Uterus (tissue), 4 donors: ENCODE measurements at places on chromosomes 3 and 15. TPM values are rescaled to one million over a fixed set of nuclear protein-coding genes. Genes with fewer than 3 reads are reported as not detected.

MAP2K5 gene
- total RNA-seq, result 15.4 TPM

NPAP1 gene
- not detected for total RNA-seq

CFAP100 gene
- not detected for total RNA-seq

UBXN7 gene
- 32.8 TPM for total RNA-seq

IL5RA gene
- under 0.01 TPM for total RNA-seq

SPATA12 gene
- not detected for total RNA-seq

CHRFAM7A gene
- 4.5 TPM for total RNA-seq

GP9 gene
- total RNA-seq, result not detected

EFHB gene
- 5.7 TPM for total RNA-seq

FAM3D gene
- total RNA-seq, result not detected

C3orf20 gene
- total RNA-seq, result not detected

APOD gene
- 320 TPM for total RNA-seq

DUOX1 gene
- 0.24 TPM for total RNA-seq

GPX1 gene
- total RNA-seq, result 450 TPM

AP4E1 gene
- total RNA-seq, result 20.5 TPM

IGDCC3 gene
- 5.5 TPM for total RNA-seq

SEMA3B gene
- total RNA-seq, result 113 TPM

NCEH1 gene
- 5.8 TPM for total RNA-seq

TGM5 gene
- not detected for total RNA-seq

GRIP2 gene
- 1.2 TPM for total RNA-seq

PDHB gene
- 40.9 TPM for total RNA-seq

SEMA5B gene
- 25.4 TPM for total RNA-seq

ABTB1 gene
- total RNA-seq, result 42.8 TPM

LCTL gene
- not detected for total RNA-seq

HIGD2B gene
- total RNA-seq, result not detected

ZNF660 gene
- total RNA-seq, result 16.3 TPM

TUBGCP4 gene
- 21.2 TPM for total RNA-seq

FANCD2OS gene
- total RNA-seq, result not detected

RASGRP1 gene
- 0.82 TPM for total RNA-seq

CLCN2 gene
- 0.77 TPM for total RNA-seq

UBAP1L gene
- total RNA-seq, result 0.77 TPM

RAB6B gene
- 6.0 TPM for total RNA-seq

ZNF80 gene
- not detected for total RNA-seq

WDR49 gene
- total RNA-seq, result 2.6 TPM

ACSBG1 gene
- total RNA-seq, result not detected

SMAD6 gene
- 13.1 TPM for total RNA-seq

CPLX3 gene
- not detected for total RNA-seq

ATP8B4 gene
- total RNA-seq, result 112 TPM

ULK3 gene
- 105 TPM for total RNA-seq

KAT2B gene
- 12.8 TPM for total RNA-seq

FOXP1 gene
- total RNA-seq, result 122 TPM

ISLR2 gene
- total RNA-seq, result 11.8 TPM

LTF gene
- total RNA-seq, result 0.59 TPM

POC1A gene
- 1.1 TPM for total RNA-seq

PLCD1 gene
- 38.0 TPM for total RNA-seq

FOXB1 gene
- not detected for total RNA-seq

BLM gene
- 0.46 TPM for total RNA-seq

GOLGA8J gene
- total RNA-seq, result 0.37 TPM

SLC51B gene
- total RNA-seq, result not detected

PLCL2 gene
- total RNA-seq, result 14.4 TPM

CCDC39 gene
- not detected for total RNA-seq

WNT7A gene
- 0.26 TPM for total RNA-seq
